ENCODE measurements at places on chromosomes 13 and 19. TPM values are rescaled to one million over a fixed set of nuclear protein-coding genes. Genes with fewer than 3 reads are reported as not detected.

ZMYM2 gene
- 42.5 TPM for polyA plus RNA-seq

DENND1C gene
- polyA plus RNA-seq: 10.4 TPM

VSTM2B gene
- not detected for polyA plus RNA-seq

VRK3 gene
- 45.9 TPM for polyA plus RNA-seq

CAPN12 gene
- 3.4 TPM for polyA plus RNA-seq

IGFLR1 gene
- 2.4 TPM for polyA plus RNA-seq

GAPDHS gene
- not detected for polyA plus RNA-seq

SLC25A41 gene
- 0.96 TPM for polyA plus RNA-seq

F10 gene
- polyA plus RNA-seq: 6.6 TPM

TPTE2 gene
- polyA plus RNA-seq: 0.17 TPM

CD209 gene
- not detected for polyA plus RNA-seq

PNMA8B gene
- 4.1 TPM for polyA plus RNA-seq
